ENCODE measurements at places on chromosomes 1 and 21.

GRCh38 chr1:196723325-196724185 lies 51.1 kb upstream of the CFHR3 start:
- no peak overlapping the region for H3K4me3 ChIP-seq
- DNase-seq, result no peak
- H3K27ac ChIP-seq, result no peak overlapping the region
- no peaks in the 10 kb centered on the region for H3K4me1 ChIP-seq
- no peaks in the 10 kb centered on the region for H3K27me3 ChIP-seq

DNA sequence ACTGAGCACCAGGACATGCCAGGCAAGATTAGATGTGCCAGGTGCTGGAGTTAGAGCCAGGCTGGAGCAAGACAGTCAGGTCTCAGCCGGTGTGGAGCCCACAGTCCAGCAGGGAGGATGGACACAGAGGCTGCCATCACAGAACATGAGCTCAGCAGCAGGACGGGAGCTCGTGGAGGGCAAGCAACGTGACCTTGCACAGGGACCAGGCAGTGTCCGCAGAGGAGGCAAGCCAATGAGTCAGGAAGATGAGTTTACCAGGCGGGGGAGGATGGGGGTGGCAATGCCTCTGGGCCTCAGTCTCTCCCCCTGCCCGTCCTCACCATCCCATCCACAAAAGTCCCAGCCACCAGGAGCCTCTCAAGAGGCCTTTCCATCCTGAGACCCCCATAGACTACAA lies 20.7 kb upstream of the ZC3H12A start:
- H3K27ac ChIP-seq, result no peak overlapping the region
- H3K27me3 ChIP-seq, result no peaks in the 10 kb centered on the region
- no peak for DNase-seq
- H3K4me1 ChIP-seq, result peaks cover 21% of the 10 kb centered on the region

- H3K27ac ChIP-seq, result no peak overlapping the region
- DNase-seq, result no peak
- H3K36me3 ChIP-seq, result no peaks in the 10 kb centered on the region
- H3K4me3 ChIP-seq, result no peak overlapping the region
- no peaks in the 10 kb centered on the region for H3K4me1 ChIP-seq
Observed at GRCh38 chr1:205074084-205074483, 10.2 kb downstream of the TMEM81 start.

- H3K4me3 ChIP-seq, result no peak overlapping the region
- H3K4me1 ChIP-seq, result no peaks in the 10 kb centered on the region
- H3K36me3 ChIP-seq, result no peaks in the 10 kb centered on the region
- H3K27me3 ChIP-seq, result no peaks in the 10 kb centered on the region
Observed at GRCh38 chr1:240946926-240947325, 335.0 kb upstream of the GREM2 start.

- no peak for DNase-seq
- no peaks in the 10 kb centered on the region for H3K27me3 ChIP-seq
- no peaks in the 10 kb centered on the region for H3K4me1 ChIP-seq
- H3K27ac ChIP-seq, result no peak overlapping the region
- H3K36me3 ChIP-seq, result no peaks in the 10 kb centered on the region
- no peak overlapping the region for H3K4me3 ChIP-seq
Observed at GRCh38 chr1:9413071-9413876, 120.6 kb downstream of the SPSB1 start.

- peaks cover 3% of the 10 kb centered on the region for H3K4me1 ChIP-seq
- H3K36me3 ChIP-seq, result peaks cover 15% of the 10 kb centered on the region
- H3K27ac ChIP-seq, result no peak overlapping the region
- DNase-seq, result no peak
- H3K4me3 ChIP-seq, result no peak overlapping the region
- no peaks in the 10 kb centered on the region for H3K27me3 ChIP-seq
Observed at GRCh38 chr21:34094949-34095348, 21.6 kb downstream of the MRPS6 start.

- H3K4me1 ChIP-seq, result peaks cover 32% of the 10 kb centered on the region
- peak; percentile 83 for DNase-seq
- no peaks in the 10 kb centered on the region for H3K27me3 ChIP-seq
- H3K36me3 ChIP-seq, result no peaks in the 10 kb centered on the region
- H3K4me3 ChIP-seq, result no peak overlapping the region
- peak overlapping the region; percentile 22 for H3K27ac ChIP-seq
Observed at GRCh38 chr1:51726544-51727225, 109.8 kb downstream of the OSBPL9 start.

DNA sequence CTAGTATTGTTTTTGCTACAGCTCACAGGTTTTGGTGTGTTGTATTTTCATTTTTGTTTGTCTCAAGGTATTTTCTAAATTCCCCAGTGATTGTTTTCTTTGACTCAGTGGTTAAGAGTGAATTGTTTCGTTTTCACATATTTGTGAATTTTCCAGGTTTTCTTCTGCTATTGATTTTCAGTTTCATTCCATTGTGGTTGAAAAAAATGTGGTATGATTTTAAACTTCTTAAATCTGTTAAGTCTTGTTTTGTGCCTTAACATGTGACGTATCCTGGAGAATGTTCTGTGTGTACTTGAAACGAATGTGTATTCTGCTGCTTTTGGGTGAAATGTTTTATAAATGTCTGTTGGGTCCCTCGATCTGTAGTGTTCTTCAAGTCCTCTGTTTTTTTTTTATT lies 117.9 kb downstream of the KIF26B start:
- no peaks in the 10 kb centered on the region for H3K36me3 ChIP-seq
- no peak overlapping the region for H3K27ac ChIP-seq
- no peaks in the 10 kb centered on the region for H3K4me1 ChIP-seq
- no peak for DNase-seq
- no peak overlapping the region for H3K4me3 ChIP-seq
- H3K27me3 ChIP-seq, result peaks cover 78% of the 10 kb centered on the region

Measured in CD14-positive monocyte (primary cell).